ENCODE measurements at places on chromosomes 1 and 21. TPM values are rescaled to one million over a fixed set of nuclear protein-coding genes. Genes with fewer than 3 reads are reported as not detected.
A peak's percentile ranks its signal among the peaks of the same experiment; 100 is the strongest.

Gene SNRPE
- total RNA-seq, result 201 TPM

Gene NCAM2
- total RNA-seq, result not detected

Gene ADCY10
- not detected for total RNA-seq

DNA sequence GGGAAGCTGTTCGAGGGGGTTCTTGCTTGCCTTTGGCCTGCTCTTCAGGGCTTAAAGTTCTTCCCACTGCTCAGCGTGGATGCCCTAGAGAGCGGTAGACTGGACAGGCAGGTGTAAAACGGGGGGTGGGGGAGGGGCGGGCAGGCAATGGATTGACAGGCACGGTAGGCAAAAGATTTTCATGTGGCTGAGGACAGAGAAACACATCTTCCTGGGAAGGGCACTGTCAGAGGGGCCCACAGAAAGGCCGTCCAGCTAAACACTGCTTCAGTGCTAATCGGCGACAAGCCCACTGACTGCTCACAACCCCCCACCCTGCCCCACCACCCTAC lies 412 bp downstream of the ABCA4 start:
- DNase-seq, result no peak

- no peak for DNase-seq
Measured at GRCh38 chr21:23522751-23523150, 2084.5 kb downstream of the MRPL39 start.

GRCh38 chr1:53583021-53583867 lies 124.0 kb downstream of the DMRTB1 start:
- DNase-seq, result no peak

GRCh38 chr1:164765557-164765956 lies 206.6 kb downstream of the PBX1 start:
- DNase-seq, result no peak

DNA sequence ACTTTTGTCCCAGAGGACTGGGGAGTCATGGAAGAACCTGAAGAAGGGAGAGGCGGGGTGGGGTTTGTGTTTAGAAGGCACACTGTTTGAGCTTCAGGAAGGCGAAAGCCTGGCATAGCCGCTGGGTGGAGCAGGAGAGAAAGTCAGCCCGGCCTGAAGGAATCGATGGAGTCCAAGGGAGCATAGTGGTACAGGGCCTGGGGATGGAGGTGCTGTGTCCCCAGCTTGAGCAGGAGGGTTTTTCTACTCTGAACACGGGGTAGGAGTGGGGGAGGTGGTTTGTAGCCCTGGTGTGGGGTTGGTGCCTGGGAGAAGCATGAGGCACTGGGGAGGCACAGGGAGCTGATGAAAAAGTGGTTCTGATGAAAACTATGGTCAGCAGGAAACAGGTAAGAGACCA lies 4.7 kb upstream of the CCDC24 start:
- no peak for DNase-seq

DNA sequence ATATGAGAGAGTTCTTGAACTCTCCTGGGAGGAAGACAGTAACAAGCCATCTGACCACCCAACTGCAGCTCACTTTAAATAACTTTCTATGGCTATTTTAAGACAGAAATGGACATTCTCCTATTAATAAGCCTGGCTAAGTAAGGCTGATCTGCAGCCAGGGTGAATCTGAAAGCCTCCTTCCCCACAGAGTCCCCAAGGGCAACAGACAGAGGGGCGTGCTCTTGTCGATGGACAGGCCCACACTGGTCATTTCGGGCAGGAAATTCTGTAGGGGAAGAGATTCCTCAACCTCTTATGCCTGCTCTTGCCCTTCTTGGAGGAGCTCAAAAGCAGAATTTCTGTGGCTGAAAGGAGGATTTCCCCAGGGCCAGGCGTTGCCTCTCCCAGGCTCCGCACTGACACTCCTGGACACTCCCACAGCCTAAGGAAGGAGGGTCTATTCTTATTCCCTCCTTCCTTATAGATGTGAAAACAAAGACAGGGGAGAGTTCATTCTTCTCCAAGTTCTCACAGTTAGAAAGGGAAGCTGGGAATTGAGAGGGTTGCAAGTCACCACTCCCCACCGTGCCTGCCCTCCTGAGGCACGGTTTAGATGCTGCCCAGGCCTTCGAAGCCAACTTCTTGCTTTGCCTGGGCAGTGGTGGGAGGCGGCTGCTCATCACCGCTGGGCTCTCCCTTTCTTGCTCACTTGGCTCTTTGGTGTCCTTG lies 17.9 kb upstream of the KANK4 start:
- no peak for DNase-seq

DNA sequence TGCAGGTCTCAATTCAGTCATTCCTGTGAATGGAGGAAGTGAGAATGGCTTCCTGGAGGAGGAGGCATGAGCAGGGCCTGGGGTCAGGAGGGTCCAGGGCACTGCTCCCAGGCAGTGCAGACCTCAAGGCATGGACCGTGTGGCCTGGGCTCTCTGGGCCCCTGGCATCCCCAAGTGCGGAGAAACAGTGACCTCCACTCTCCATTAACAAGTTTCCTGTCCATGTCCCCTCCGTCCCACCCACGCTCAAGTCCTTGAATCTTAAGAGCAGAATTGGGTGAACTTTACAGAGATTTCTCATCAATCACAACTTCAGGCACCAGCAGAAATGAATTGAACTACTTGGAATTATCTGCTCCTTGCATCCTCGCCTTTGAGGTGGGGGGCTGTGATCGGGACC lies 211.1 kb downstream of the NPHP4 start:
- DNase-seq, result no peak

- DNase-seq, result no peak
Measured at GRCh38 chr1:65568285-65568684, 147.8 kb downstream of the LEPR start.

GRCh38 chr1:224333309-224333926 lies 3.4 kb upstream of the NVL start:
- DNase-seq, result peak; percentile 67

- DNase-seq, result no peak
Measured at GRCh38 chr1:240395336-240395735, 216.6 kb downstream of the GREM2 start.

DNA sequence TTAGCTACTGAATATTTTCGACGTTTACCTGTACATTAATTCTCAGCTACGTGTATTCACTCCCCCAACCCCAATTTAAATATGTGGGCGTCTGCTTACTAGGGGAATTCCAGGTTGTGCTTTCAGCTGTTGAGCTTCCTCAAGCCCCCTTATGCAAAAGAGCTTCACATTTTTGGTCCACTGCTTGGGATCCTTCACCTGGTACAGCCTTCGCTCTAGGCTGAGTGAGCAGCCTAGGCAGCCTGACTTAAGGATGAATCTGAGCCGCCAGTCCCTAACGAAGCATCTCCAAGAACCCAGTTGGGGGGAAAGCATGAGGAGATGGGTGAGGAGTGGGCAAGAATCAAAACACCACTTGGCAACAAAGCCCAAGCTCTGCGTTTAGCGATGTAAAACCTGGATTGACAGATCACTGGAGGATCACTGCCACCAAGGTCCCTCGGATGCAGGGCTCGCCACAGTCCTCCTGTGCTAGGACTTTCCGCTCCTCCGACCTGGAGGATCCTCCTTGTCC lies 674 bp downstream of the BCL10 start:
- no peak for DNase-seq

GRCh38 chr1:35285771-35286606 lies 17.5 kb downstream of the ZMYM4 start:
- no peak for DNase-seq
